ENCODE measurements at places on chromosomes 12 and 14. TPM values are rescaled to one million over a fixed set of nuclear protein-coding genes. Genes with fewer than 3 reads are reported as not detected.

Gene SSTR1
- total RNA-seq = 10.0 TPM

Gene CHGA
- total RNA-seq = 343 TPM

Gene GLI1
- 1.9 TPM for total RNA-seq

Gene TMPRSS12
- not detected for total RNA-seq

Gene RHOJ
- total RNA-seq = 5.1 TPM

Gene LRRK2
- total RNA-seq = 3.6 TPM

Gene KRT7
- total RNA-seq = 0.89 TPM

Gene HOXC12
- total RNA-seq = not detected

Gene TAS2R8
- not detected for total RNA-seq

Gene RASAL1
- total RNA-seq = 14.1 TPM

Gene GPRC5D
- 0.28 TPM for total RNA-seq

Gene HCAR2
- 0.49 TPM for total RNA-seq

DNA sequence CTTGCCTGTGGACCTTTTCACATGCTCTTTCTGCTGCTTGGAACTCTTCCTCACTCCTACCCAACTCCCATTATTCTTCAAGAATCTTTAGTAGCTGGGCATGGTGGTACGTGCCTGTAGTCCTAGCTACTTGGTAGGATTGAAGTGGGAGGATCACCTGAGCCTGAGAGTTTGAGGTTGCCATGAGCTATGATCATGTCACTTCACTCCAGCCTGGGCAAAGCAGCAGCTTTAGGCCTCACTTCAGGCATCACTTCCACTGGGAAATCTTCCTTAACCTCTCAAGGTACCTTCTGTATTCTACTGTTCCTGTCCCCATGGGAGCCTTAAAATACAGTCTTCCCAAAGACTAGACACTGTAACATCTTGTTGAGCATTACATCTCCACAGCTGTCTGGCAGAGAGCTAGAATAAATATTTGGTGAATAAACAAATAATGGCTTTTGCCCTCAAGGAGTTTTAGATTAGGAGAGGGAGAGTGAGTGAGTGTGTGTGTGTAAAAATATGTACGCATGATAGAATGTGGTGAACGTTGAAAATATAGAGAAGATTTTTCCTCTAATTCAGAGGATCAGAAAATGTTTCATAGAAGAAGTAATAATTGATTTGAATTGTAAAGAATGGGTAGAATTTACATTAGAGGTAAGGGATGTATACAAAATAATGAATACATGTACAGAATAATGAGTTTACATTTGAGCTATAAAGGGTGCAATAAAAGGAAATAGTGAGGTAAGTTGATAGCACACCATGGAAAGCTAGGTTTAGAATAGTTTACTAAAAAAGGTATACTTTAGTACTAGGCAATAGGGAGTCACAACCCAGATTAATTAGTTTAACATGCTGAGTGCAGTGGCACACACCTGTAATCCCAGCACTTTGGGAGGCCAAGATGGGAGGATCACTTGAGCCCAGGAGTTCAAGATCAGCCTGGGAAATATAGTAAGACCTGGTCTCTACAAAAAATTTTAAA is 29.2 kb upstream of the BMAL2 start:
- no peak for DNase-seq

DNA sequence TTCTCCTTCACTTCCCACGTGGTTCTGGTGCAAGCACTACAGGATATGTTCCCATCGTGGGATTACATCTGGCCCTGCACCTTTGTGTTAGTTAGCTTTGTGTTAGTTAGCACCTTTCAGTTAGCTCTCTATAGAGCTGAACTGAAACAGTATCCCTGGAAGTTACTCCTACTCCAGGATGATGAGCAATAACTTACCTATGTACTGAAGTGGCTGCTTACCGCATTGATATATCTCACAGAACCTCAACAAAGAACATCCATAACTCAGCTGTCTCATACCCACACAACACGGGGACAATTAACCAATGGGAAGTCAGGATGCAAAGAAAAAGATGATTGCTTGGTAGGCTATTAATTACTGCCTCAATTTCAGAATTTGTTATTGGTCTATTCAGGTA is 146.6 kb downstream of the ASCL4 start:
- DNase-seq = no peak

- no peak for DNase-seq
Measured at GRCh38 chr12:24544368-24544767, 404.5 kb downstream of the BCAT1 start.

- DNase-seq = no peak
Measured at GRCh38 chr12:19752712-19753111, 313.4 kb downstream of the AEBP2 start.

- no peak for DNase-seq
Measured at GRCh38 chr12:92224685-92225331, 79.2 kb upstream of the BTG1 start.

DNA sequence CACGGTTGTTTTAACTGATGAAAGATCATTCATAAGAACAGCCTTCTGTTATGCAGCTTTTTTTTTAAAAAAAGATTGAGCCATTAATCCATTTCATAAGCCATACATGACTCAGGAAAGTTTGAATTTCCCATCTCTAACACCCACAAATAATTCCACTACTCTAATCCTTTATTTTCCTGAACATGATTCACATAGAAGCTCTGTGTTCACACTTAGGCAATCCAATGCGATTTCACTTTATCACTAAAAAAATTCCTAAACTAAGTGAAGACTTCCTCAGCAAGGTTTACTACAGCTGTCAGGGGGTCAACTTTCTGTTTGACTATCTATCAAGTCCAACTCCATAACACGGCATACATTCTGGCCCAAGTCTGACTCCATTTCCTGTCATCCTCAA is 25.9 kb downstream of the PKP2 start:
- no peak for DNase-seq

DNA sequence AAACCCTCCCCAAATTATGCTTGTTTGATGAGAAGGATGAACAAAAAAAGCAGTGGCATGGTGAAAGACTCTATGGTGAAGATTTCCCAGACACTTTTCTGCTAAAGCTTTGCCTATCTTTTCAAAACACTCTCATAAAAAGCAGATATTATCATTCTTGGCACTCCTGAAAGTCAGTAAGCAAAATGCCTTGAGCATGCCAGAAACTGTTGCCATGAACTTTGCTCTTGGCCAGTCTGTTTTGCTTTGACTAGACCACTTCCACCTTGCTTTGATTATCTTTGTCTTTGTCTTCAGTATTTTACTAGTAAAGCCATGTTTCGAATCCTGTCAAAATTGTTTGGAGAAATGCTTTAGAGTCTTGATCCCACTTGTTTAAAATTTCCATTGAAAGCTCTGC is 110.4 kb downstream of the CNTN1 start:
- DNase-seq = no peak

DNA sequence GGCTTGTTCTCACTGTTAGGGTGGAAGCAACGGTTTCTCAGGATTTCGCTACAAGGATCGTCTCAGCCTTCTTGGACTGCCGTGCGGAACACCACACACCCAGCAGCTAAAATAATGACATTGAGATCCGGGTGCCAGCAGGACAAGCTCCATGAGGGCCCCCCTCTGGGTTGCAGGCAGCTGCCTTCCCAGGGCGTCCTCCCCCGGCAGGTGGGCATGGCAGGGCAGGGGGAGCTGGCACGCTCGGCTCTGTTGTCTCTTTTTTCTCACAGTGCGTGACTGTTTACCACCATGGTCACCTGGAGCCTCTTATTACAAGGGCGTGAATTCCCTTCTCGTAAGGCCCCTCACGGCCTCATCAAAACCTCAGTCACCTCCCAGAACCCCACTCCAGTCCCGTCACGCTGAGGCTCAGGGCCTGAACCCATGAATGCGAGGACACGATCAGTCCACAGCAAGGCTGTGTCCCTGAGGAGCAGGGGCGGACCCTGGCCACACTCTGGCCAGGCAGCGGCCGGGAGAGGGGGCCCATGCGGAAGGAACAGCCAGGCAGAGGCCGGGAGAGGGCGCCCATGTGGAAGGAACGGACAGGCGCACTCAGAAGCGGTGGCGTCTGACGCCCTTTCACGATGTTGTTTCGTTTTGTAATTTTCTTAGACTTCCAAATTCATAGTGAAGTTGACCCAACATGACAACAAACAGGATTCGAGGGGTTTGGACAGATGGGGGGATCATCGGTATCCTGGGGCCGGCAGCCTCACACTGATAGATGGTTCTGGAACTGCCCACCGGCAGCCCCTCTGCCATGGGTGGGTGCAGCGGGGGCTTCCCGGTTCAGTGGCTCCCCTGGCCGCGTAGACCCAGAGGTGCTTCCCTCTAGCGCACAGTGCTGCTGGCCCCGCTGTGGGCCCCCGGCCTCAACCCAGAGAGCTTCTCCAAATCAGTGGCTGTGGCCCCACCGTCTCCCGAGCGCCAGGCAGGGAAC is 10.0 kb downstream of the LRCOL1 start:
- peak; percentile 86 for DNase-seq

DNA sequence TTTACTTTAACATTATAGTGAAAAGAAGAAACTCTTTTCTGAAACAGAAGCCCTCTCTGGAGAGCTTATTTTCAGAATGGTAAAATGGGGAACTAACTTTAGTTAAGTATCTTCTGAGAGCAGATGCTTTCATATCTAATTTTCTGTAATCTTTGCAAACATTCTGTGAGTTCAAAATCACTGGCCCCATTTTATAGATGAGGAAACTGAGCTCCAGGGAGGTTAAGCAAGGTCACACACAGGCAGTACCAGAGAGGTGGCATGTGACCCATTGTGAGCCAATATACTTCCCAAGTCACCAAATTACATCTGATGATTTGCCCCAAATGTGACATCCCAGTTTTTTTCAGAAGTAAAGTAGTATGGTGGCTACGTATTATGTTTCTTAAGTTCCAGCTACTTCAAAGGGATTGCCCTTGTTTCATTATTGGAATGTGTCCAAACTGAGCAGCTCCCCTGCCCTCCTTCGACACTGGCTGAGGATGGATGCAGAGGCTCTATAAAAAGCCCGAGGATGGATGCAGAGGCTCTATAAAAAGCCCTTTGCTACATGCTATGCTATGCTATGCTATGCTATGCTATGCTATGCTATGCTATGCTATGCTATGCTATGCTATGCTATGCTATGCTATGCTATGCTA is 36.2 kb upstream of the NUDT4 start:
- DNase-seq = no peak

- DNase-seq = no peak
Measured at GRCh38 chr12:59629890-59630289, 34.1 kb downstream of the SLC16A7 start.

DNA sequence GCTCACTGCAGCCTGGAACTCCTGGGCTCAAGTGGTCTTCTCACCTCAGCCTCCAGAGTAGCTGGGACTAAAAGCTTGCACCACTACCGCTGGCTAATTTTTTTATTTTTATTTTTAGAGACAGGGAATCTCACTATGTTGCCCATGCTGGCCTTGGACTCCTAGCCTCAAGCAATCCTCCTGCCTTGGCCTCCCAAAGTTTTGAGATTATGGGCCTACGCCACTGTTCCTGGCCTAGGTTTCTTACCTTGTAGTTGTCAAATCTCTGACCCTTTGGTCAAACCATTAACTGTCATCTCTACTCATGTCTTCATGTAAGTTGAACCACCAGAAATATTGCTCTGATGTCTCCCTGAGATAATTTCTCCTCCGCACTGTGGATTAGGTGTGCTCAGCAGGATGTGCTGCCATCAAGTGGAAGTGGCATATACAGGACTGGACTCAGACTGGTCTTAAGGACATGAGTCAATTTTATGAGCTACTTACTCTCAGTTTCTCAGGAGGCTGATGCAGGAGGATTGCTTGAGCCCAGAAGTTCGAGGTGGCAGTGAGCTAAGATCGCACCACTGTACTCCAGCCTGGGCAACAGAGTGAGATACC is 28.5 kb downstream of the ACTR6 start:
- DNase-seq = no peak

GRCh38 chr14:104317975-104318557 is 179.7 kb downstream of the KIF26A start:
- no peak for DNase-seq

DNA sequence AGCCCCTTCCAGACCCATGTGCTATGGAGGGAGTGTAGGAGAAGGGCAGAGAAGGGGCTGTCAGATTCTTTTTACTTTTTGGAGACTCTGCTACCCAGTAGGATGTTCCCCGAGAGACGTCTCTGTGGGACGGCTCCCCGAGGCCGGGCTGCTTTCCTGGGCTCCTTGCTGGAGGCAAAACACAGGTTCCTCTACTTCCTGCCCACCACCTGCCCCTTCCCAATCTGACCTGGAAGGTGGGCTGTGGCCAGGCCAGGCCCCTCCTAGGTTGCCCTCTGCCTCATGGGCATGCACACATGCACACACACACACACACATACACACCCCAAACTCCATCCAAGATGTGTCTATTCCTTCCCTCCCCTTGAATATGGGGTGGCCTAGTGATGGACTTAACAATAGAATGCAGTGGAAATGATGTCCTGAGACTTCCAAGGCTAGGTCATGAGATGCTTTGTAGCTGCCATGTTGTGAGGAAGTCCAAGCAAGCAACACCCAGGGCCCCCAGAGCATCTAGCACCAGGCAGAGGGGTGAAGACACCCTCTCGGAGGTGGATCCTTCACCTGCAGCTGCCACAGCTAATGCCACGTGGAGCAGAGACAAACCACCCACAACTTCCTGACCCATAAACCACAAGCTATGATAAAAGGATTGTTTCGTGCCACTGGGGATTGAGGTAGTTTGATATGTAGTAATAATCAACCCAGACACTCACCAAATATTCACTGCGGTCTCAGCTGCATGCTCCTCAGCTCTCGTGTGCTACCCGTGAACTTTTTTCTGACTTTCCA is 1.6 kb upstream of the ASB2 start:
- DNase-seq = no peak

- DNase-seq = no peak
Measured at GRCh38 chr12:67957383-67957782, 31.9 kb upstream of the IFNG-AS1 start.

DNA sequence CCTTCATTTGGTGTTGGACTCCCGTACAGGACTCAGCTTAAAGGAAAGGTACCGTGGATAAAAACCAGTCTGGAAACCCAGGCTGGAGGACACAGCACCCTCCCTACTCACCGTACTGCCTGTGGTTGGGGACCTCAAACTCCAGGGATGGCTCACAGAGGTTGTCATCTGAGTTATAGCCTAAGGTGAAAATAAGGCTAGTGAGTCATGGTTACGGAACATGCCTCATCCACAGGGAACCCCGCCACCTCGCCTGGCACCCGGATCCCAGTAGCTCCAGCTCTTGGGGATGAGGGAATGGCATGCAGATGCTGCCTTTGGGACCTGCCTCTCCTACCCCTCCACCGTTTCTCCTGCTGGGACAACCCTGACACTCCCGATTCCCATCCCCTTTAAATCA is 36.8 kb upstream of the GPR68 start:
- DNase-seq = no peak

- no peak for DNase-seq
Measured at GRCh38 chr14:75497191-75497590, 25.1 kb upstream of the BATF start.

DNA sequence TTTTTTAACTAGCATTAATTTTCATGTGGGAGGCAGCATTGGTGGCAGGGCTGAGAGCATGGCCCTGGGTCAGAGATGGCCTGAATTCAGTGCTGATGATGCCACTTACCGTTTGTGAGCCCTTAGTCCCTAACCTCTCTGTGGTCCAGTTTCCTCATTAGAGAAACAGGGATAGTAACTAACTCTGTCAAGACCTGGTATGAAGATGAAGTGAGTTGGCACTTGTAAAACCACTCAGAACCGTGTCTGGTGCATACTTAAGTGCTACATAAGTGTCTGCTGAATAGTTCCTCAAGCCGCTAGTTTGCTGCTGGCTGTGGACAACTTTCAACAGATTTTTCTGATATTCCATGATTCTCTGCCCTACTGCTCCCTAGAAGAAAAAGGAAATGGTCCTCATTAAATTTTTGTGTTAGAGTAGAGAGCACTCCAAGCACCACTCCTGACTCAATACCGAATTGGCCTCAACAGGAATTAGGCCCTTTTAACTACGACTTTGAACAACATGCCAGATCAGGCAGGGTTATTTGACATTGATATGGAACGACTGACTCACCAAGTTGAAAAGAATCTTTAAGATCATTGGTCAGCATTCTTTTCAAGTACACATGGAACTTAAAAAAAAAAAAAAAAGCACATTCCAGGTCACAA is 250.2 kb downstream of the ANO2 start:
- DNase-seq = no peak

Data from left colon (tissue), 2 donors.